ENCODE measurements at places on chromosomes 5 and 9.

- peak; percentile 78 for DNase-seq
Measured at GRCh38 chr5:163408311-163408923, 29.0 kb upstream of the CCNG1 start.

DNA sequence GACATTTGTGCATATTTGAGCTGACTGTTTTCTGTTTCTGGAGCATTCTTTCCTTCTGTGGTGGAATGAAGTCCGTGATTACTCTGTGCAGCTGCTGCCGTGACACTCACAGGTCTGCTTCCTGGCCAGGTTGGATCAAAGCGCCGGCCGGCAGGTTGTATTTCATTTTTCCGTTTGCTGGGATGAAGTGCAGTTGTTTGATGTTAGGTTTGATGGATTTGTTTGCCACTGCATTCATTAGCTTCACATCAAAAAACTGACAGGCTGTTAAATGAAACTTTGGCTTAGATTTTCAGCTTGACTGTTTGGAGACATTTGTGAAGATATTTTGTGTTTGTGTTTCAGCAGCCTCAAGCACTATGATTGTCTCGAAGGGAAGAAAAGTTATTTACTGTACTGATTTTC lies 140.1 kb downstream of the KDM4C start:
- DNase-seq: no peak

GRCh38 chr5:111043712-111044506 lies 27.6 kb upstream of the TSLP start:
- DNase-seq: no peak

DNA sequence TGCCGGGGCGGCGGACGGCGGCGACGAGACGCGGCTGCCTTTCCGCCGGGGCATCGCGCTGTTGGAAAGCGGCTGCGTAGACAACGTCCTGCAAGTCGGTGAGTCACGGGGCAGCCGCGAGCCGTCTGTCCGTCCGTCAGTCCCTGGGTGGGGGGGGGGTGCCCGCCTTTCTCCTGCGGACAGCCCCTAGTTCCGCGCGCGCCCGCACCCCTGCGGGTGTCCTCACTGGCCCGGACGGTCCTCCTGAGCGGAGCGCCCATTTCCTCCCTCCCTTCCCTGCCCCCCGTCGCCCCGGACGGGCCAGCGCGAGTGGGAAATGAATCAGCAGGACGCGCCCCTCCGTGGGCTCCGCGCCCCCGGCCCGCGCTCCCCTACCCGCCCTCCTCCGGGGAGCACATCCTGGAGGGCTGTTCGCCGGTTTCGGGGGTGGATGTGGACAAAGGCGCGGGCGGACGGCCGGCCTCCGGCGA lies 828 bp downstream of the ZSWIM6 start:
- DNase-seq: peak; percentile 44
